ENCODE measurements at places on chromosomes 11 and 22. TPM values are rescaled to one million over a fixed set of nuclear protein-coding genes. Genes with fewer than 3 reads are reported as not detected.

DNA sequence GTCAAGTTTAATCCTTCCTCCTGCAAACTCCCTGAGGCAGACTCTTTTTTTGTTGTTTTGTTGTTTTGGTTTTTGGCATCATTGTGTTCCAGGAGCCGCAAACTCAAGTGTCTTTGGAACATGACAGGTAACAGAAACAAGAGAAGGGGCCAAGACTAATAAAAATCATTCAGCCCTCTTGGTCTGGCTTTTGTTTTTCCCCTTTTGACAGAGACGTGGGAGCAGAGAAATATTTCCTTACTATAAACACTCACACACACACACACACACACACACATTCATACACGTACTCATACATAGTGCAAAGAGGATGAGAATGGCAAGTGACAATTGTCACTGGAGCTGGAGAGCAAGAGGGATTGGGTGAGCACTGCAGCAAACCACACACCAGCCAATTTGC is 10.4 kb upstream of the ASPHD2 start:
- no peak for DNase-seq

DNA sequence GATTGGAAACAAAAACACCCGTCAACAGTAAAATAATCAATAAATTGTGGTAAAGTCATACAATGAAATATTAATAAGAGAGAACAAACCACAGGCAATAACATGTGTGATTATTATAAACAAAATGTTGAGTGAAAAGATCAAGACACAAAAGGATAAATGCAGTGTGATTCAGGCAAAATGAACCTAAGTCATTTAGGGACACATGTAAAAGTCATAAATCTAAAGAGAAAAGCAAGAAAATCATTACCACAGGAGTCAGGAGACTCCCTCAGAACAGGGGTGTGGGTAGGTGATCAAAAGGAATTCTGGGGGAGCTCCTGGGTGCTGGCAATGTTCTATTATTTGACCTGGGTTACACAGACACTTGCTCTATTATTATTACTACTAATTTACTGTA is 47.9 kb upstream of the PPP2R1B start:
- DNase-seq: no peak

GRCh38 chr22:20198557-20199319 is 47.9 kb upstream of the CCDC188 start:
- DNase-seq: no peak

- DNase-seq: no peak
Measured at GRCh38 chr11:129865701-129866100, 29.7 kb downstream of the NFRKB start.

C22orf31 gene
- not detected for total RNA-seq

- no peak for DNase-seq
Measured at GRCh38 chr11:3165916-3166267, 782 bp upstream of the OSBPL5 start.

- DNase-seq: no peak
Measured at GRCh38 chr11:68954836-68955606, 25.8 kb downstream of the MRGPRD start.

- no peak for DNase-seq
Measured at GRCh38 chr11:105183426-105183825, 43.9 kb upstream of the CARD18 start.

DNA sequence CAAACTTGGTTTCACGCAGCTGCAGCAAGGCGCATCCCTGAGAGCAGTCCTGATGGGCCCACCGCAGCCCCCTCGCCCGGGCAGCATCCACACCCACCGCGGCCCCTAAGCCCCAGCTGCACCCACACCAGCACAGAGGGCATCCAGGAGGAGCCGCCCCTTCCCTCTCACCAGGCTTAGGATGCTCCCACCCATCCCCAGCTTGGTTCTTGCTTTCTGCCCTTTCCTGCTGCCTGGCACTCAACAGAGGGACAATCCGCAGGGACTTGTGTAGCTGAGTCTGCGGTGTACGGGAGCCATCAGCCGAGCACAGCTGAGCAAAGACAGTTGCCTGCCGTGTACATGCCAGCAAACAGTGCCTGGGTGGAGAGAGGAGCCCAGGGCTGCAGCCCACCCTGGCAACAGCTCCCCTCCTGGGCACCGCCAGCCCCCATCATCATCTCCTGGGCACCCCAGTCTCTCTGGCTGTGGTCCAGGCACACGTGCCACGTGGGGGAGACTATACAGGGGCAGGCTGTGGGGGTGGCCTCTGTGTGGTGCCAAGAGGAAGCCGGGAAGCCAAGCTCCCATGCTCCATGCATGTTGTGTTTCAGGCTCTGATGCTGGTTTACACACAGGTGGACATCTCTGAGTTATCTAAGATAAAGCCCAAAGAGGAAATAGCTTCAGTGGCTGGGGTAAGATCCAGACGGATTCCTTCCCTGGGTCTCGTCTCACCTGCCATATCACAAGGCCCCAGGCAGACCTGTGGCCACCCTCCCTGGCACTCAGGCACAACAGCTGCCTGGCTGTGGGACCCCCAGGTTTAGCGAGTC is 36.0 kb upstream of the GNB1L start:
- no peak for DNase-seq

DNA sequence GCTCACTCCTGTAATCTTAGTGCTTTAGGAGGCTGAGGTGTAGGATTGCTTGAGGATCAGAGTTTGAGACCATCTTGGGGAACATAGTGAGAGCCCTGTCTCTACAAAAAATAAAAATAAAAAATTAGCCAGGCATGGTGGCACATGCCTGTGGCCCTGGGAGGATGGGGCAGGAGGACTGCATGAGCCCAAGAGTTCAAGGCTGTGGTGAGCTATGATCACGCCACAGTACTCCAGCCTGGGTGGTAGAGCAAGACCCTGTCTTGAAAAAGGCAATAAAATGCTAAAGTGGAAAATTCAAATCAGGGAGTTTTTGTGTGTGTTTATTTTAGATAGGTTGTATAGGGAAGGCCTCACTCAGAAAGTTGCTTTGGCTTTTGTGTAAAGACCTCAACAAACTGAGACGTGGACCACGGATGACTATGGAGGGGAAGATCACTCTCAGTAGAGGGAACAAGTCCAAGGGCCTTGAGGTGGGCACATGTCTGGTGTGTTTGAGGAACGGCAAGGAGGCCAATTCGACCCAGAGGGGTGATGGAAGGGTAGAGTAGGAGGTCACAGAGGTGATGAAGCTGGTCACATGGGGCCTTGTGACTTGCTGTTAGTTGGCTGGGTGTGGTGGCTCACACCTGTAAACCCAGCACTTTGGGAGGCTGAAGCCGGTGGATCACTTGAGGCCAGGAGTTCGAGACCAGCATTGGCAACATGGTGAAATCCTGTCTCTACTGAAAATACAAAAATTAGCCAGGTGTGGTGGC is 35.7 kb downstream of the WEE1 start:
- no peak for DNase-seq

MMP8 gene
- not detected for total RNA-seq

GRK3 gene
- total RNA-seq: 15.0 TPM

GRCh38 chr11:57323167-57323854 is 1.4 kb downstream of the TNKS1BP1 start:
- DNase-seq: no peak

MAPK12 gene
- 63.3 TPM for total RNA-seq

DNA sequence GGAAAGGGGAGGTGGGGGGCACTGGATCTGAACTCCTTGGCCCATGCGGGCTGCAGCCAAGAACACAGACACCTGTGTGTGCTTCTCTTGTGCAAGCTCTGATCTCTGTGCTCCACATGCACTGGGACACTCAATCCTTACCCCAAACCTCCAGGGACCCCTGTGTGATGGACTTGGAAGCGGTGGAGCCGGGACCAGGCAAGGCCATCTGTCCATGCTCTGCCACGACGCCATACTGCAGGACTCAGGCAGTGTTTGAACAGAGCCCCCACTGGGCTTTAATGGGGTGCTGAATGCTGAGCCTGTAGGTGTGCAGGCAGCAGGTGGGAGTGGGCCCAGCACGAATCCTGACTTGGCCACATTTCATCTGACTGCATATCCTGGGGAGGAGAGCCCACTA is 23.4 kb downstream of the PPM1F start:
- no peak for DNase-seq

TRIM48 gene
- not detected for total RNA-seq

DNA sequence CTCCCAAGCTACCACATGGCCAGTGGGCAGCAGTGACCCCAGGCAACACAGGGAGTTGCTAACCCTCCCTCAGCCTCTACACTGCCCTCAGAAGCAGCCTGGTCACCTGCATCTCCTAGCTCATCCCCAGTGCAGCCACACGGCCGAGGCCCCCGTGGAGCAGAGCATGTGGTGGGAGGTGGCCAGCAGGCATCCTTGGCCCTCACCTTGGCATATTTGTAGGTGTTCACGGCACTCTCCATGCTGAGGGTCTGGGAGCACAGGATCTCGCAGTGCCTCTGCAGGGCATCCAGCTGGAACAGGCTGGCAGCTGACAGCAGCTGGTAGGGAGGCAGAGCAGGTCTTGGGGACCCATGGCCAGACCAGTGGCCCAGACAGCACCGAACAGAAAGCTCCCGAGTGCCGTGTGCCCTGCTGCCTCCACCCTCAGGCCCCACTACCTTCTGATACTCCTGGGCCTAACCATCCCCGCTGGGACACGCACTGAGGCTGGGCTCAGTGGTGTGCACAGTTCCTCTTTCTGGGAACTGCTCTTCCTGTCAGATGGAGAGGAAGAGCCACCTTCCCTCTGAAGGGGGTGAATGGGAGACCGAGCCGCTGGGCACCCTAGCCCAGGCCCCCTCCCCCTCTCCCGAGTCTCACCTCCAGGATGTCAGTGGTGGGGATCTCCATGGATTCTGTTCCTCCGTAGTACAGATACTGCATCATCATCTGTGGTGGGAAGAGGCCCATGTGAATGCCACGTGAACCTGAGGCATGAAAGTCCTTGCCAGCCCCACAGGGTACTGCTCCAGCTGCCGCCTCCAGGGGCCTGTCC is 48.8 kb downstream of the NAT10 start:
- no peak for DNase-seq

DNA sequence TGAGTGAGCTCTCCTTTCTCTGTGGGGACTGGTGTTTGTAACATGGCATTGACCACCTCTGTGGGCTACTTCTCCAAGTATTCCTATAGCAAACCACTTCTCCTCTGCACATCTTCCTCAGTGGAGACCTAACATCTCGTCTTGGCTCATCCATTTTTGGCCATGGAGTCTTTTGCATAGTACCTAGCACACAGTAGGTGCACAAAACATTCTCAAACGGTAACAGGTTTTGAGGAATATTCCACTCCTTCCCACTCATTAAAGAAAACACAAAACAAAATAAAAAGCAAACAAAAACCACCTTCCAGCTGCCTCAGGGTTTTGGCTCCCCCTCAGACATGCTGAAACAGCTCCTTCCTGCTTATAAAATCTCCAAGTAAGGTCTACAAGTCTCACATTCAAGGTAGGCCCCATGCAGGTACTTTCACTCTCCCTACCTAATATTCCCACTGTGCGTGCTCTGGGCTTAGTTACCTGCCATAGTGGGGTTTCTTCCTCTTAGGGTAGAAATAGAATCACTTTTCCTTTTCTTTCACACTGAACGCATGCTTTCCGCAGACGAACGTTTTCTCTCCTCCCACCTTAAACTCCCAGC is 132.4 kb downstream of the RBFOX2 start:
- no peak for DNase-seq

GRCh38 chr11:122210367-122210997 is 94.5 kb upstream of the BLID start:
- no peak for DNase-seq

- DNase-seq: no peak
Measured at GRCh38 chr11:83611600-83611999, 325.4 kb upstream of the CCDC90B start.

DNA sequence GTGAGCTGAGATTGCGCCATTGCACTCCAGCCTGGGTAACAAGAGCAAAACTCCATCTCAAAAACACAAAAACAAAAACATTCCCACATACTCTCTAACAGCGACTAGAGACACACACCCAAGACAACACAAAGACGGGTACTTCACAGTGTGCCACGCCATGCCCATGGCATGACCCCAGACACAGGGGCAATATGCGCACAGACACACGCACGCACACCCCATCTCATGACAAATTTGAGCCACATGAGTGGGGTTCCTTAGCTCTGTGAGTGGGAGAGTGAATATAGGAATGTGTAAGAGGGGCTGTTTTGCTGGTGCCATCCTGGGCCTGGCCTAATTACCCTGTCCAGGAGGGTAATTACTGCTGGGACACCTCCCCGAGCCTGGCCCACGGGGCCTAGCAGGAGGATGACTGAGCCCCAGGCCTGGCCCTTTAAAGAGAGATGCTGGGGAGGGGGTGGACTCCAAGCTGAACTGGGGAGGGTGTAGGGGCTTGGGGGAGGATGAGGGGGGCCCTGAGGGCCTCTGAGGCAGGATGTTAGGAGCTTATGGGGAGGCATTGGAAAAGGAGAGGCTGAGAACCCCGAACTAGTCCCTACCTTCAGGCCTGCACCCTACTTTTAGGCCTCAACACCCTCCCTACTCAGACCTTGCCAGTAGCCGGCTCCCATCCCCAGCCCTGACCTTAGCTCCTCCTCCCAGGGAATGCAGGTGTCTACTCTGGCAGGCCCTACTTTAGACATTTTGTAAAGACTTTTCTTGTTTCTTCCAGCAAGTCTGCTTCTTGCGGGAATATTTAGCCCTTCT is 1.5 kb downstream of the LTBP3 start:
- DNase-seq: no peak

- no peak for DNase-seq
Measured at GRCh38 chr11:120136356-120136755, 1.6 kb downstream of the TRIM29 start.

DNA sequence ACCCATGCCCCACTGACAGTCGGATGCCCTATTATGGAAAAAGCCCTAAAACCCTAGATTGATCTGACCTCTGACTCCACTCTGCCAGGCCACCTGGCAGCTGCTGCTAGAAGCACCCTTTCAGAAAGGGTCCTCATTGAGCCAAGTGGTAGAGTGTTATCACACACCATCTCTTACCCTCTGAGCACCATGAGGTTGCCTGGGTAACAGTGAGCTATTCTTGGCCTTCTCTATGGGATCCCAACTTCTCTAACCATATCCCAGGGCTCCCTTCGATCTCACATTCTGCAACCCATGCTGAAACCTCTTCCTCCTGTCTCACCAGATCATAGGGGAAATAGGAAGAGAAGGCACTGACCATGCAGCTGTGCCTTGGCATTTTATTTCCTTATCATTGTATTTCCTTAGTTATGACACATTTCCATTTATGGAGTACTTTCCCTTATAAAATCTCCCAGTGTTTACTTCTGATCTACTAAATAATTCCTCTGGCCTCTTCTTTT is 52.7 kb downstream of the MPPED2 start:
- DNase-seq: no peak

GRCh38 chr22:27866135-27867084 is 52.6 kb downstream of the PITPNB start:
- no peak for DNase-seq

- no peak for DNase-seq
Measured at GRCh38 chr11:10492084-10492483, 37.0 kb downstream of the AMPD3 start.

SLC15A3 gene
- 5.0 TPM for total RNA-seq

GRCh38 chr11:66868726-66869566 is 12.1 kb downstream of the LRFN4 start:
- DNase-seq: no peak

PGA5 gene
- total RNA-seq: not detected

P2RX6 gene
- total RNA-seq: 0.72 TPM

DNA sequence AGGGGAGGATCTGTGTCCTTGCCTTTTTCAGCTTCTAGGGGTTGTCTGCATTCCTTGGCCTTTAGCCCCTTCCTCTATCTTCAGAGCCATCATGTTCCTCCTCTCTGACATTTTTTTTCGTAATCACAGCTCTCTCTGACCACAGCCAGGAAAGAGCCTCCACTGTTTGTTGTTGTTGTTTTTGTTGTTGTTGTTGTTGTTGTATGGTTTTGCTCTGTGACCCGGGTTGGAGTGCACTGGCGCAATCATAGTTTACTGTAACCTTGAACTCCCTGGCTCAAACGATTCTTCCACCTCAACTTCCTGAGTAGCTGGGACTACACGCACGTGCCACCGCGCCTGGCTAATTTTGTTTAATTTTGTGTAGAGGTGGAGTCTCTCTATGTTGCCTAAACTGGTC is 55.3 kb upstream of the KCNQ1OT1 start:
- DNase-seq: no peak

All from mesothelial cell of epicardium (in vitro differentiated cells).